T-cell (primary cell): ENCODE measurements at places on chromosomes 2 and 18.

DNA sequence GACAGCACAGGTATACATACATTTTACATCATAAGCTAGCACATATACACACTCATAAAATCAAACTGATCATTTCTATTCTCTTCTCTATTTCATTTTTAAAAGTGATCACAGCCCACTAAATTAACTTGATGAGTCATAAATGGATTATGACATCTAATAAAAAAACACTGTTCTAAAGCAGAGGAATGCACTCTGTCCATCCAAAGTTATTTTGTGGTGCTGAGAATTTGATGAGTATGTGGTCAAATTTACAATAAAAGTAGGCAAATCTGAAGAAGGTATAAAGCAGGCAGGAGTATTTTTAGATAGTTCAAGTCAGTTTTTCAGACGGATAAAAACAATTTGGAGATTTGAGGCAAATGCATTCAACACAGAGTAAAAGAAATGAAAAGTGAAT lies 104.4 kb downstream of the NOL4 start:
- H3K4me1 ChIP-seq: no peaks in the 10 kb centered on the region
- no peaks in the 10 kb centered on the region for H3K27me3 ChIP-seq
- DNase-seq: no peak
- H3K27ac ChIP-seq: no peak overlapping the region
- no peaks in the 10 kb centered on the region for H3K36me3 ChIP-seq
- no peak overlapping the region for H3K4me3 ChIP-seq

DNA sequence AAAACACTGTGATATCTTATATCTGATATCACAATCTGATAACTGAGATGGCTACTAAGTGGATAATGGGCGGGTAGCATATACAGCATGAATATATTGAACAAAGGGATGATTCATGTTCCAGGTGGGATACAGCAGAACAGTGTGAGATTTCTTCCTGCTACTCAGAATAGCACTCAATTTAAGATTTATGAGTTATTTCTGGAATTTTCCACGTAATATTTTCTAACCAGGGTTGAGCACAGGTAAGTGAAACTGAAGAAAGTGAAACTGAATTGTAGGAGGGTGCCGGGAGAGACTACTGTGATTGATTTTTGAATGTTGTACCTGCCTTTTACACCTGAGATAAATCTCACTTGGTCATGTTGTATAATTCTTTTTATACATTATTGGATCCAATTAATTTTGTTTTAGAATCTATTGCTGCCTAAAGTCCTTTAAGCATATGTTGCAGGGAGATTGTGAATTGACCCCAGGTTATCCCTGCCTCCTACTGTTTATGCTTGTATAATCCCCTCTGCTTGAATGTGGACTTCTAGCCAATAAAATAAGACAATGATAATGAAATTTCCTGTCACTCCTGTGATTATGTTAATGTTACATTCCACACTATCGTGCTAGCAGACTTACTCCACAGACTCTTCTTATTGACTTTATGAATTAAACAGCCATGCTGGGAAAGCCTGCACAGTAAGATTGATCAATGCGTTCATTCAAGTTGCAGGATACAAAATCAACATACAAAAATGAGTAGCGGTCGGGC lies 67.6 kb upstream of the RBBP8 start:
- no peak overlapping the region for H3K4me3 ChIP-seq
- no peaks in the 10 kb centered on the region for H3K27me3 ChIP-seq
- H3K27ac ChIP-seq: no peak overlapping the region
- no peak for DNase-seq

- H3K4me1 ChIP-seq: no peaks in the 10 kb centered on the region
- H3K27ac ChIP-seq: no peak overlapping the region
- no peaks in the 10 kb centered on the region for H3K36me3 ChIP-seq
- no peak for DNase-seq
Measured at GRCh38 chr18:63646936-63647335, 2.9 kb upstream of the SERPINB4 start.

DNA sequence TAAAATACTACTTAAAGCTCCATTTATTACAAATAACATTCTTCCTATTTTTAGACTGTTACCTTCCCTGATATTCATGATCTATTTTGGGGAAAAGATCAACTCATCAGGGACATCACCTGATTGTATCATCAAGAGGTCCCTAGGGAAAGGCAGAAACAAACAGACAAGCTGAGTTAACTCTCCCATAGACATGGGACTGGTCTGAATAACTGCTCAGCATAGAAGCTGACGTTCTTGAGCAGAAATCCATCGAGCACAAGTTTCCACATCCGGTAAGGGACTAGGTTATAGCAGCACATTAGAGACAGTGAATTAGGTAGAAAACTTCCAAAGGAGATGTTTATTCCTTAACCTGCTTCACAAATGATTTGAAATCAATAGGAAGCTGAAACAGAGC lies 1100.4 kb upstream of the SLC39A10 start:
- no peaks in the 10 kb centered on the region for H3K36me3 ChIP-seq
- H3K27ac ChIP-seq: no peak overlapping the region
- no peaks in the 10 kb centered on the region for H3K4me1 ChIP-seq
- no peak for DNase-seq
- no peaks in the 10 kb centered on the region for H3K27me3 ChIP-seq

GRCh38 chr2:64876137-64876647 lies 113.0 kb upstream of the SLC1A4 start:
- no peak overlapping the region for H3K4me3 ChIP-seq
- no peak for DNase-seq
- H3K27me3 ChIP-seq: peaks cover 7% of the 10 kb centered on the region
- no peaks in the 10 kb centered on the region for H3K36me3 ChIP-seq

DNA sequence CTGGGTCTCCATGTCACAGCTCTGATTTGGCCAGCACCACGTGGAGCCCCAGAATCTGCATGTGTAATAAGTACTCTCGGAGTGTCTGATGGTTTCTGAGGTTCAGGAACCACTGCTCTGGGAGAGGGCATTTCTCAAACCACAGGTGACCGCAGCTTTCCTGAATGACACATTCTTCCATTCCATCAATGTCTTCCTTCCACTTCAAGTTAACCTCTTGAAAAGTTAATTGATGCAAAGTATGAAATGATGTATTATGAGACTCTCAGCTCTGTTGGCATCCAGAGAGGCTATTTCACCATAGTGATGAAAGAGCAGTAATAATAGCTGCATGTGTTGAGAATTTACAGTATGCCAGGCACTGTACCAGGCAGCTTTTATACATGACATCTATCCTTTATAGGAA lies 61.3 kb upstream of the CRIM1 start:
- H3K27ac ChIP-seq: no peak overlapping the region
- DNase-seq: no peak
- H3K36me3 ChIP-seq: no peaks in the 10 kb centered on the region
- H3K4me3 ChIP-seq: no peak overlapping the region
- no peaks in the 10 kb centered on the region for H3K27me3 ChIP-seq

- no peak for DNase-seq
- no peaks in the 10 kb centered on the region for H3K27me3 ChIP-seq
- no peaks in the 10 kb centered on the region for H3K4me1 ChIP-seq
- no peak overlapping the region for H3K4me3 ChIP-seq
- no peak overlapping the region for H3K27ac ChIP-seq
- H3K36me3 ChIP-seq: no peaks in the 10 kb centered on the region
Measured at GRCh38 chr18:21443776-21444464, 156.6 kb downstream of the ESCO1 start.

GRCh38 chr2:236608710-236609109 lies 39.1 kb downstream of the ACKR3 start:
- no peaks in the 10 kb centered on the region for H3K36me3 ChIP-seq
- no peak overlapping the region for H3K27ac ChIP-seq
- H3K4me1 ChIP-seq: peaks cover 23% of the 10 kb centered on the region
- no peaks in the 10 kb centered on the region for H3K27me3 ChIP-seq
- H3K4me3 ChIP-seq: no peak overlapping the region

- no peaks in the 10 kb centered on the region for H3K36me3 ChIP-seq
- H3K27ac ChIP-seq: no peak overlapping the region
- peaks cover 3% of the 10 kb centered on the region for H3K27me3 ChIP-seq
- H3K4me1 ChIP-seq: no peaks in the 10 kb centered on the region
- no peak for DNase-seq
Measured at GRCh38 chr18:3283253-3283863, 21.4 kb downstream of the MYL12B start.

GRCh38 chr2:10977003-10977402 lies 65.3 kb downstream of the KCNF1 start:
- H3K36me3 ChIP-seq: no peaks in the 10 kb centered on the region
- DNase-seq: no peak
- no peak overlapping the region for H3K27ac ChIP-seq
- H3K4me1 ChIP-seq: no peaks in the 10 kb centered on the region
- H3K4me3 ChIP-seq: no peak overlapping the region

DNA sequence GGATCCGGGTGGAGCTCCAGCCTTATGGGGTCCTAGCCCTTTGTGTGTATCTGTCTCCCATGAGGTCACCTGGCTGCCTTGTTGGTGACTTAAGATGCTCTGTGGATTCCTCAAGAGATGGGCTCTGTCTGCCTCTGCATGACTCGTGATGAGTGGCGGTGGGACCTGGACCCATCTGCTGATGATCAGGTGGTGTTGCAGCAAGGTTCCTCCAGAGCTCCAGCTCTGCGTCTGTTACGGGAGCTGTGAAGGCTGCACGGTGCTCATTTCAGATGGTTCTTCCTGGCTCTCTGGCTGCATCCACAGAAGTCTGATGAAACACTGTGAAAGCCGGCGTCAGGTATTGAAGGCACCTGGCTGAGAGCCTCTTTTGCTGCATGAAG lies 2.4 kb downstream of the AGAP1 start:
- H3K4me1 ChIP-seq: peaks cover 20% of the 10 kb centered on the region
- no peak overlapping the region for H3K27ac ChIP-seq
- H3K4me3 ChIP-seq: no peak overlapping the region
- no peaks in the 10 kb centered on the region for H3K36me3 ChIP-seq

- no peak overlapping the region for H3K27ac ChIP-seq
- no peaks in the 10 kb centered on the region for H3K36me3 ChIP-seq
- no peak for DNase-seq
- no peaks in the 10 kb centered on the region for H3K4me1 ChIP-seq
- H3K27me3 ChIP-seq: no peaks in the 10 kb centered on the region
- no peak overlapping the region for H3K4me3 ChIP-seq
Measured at GRCh38 chr18:7980656-7981055, 413.5 kb downstream of the PTPRM start.

DNA sequence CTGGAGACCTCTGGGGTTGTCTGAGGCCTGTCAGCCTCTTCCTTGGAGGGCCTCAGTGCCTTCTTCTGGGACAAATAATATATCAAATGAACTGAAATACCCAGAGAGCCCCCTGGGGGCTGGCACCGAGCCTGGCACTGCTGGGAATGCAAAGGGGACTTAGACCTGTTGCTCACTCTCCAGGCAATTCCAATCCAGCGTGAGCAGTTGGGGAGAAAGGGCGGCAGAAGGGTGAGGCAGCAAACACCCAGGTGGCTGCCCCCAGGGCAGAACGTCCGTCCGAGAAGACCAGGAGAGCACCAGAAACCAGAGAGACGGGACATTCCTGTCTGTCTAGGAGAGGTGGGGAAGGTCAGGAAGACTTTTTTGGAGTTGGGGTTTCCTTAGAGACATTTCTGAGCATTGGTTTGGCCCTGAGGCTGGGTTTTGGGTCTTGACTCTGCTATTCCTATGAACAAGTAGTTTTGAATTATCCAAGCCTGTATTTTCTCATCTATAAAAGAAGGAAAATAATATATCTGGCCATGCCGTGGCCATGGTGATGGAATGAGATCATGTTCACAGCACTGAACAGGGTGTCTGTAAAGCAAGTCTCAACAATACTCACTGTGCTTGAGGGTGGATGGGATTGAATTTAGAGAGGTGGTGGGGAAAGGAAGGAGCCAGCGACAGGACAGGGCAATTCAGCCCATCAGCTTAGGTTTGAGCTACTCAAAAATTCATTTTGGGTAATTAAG lies 44.3 kb upstream of the ZBTB7C start:
- peaks cover 65% of the 10 kb centered on the region for H3K27me3 ChIP-seq
- H3K4me1 ChIP-seq: peaks cover 8% of the 10 kb centered on the region
- H3K27ac ChIP-seq: no peak overlapping the region

DNA sequence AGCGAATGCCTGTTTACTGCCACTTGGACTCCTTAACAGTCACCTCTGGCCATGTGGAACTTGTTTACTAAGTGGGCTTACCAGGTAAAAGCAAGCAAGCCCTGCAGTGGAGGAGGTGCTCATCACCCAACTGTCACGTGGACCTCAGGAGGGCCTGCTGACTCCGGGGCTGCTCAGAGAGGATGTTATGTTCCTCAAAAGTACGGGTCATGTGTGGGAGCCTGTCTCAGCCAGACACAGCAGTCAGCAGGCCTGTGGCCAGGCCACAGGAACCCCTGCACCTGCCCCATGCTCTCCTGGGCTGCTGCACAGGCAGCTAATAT lies 36.2 kb downstream of the AMER3 start:
- H3K27ac ChIP-seq: no peak overlapping the region
- H3K27me3 ChIP-seq: peaks cover 10% of the 10 kb centered on the region
- no peaks in the 10 kb centered on the region for H3K4me1 ChIP-seq
- no peak for DNase-seq
- no peak overlapping the region for H3K4me3 ChIP-seq
- H3K36me3 ChIP-seq: no peaks in the 10 kb centered on the region

- no peak for DNase-seq
- no peaks in the 10 kb centered on the region for H3K36me3 ChIP-seq
- H3K4me1 ChIP-seq: no peaks in the 10 kb centered on the region
- H3K27me3 ChIP-seq: no peaks in the 10 kb centered on the region
Measured at GRCh38 chr18:48529796-48530195, 9.0 kb upstream of the CTIF start.

GRCh38 chr2:151490276-151490675 lies 80.6 kb downstream of the RIF1 start:
- DNase-seq: no peak
- H3K27me3 ChIP-seq: no peaks in the 10 kb centered on the region
- H3K36me3 ChIP-seq: no peaks in the 10 kb centered on the region
- no peak overlapping the region for H3K27ac ChIP-seq
- no peaks in the 10 kb centered on the region for H3K4me1 ChIP-seq

- H3K27ac ChIP-seq: no peak overlapping the region
- H3K4me3 ChIP-seq: no peak overlapping the region
- no peak for DNase-seq
Measured at GRCh38 chr2:105546628-105546974, 147.8 kb upstream of the FHL2 start.

DNA sequence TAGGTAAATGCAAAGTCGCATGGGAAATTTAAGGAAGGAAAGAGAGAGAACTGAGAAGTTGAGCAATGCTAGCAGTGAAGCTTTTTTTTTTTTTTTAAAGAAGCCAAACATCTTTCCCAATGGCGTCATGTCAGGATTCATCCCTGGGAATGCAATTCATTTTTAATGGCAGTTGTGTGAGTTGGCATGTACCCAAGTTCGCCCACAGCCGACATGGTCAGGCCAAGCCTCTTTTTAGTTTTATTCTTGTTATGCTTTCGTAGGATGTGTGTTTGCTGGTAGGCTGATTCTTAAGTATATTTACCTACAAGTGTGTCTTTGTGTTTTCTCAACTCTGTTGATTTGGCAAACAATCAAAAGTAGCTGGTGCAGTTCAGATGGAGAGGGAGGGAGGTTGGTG lies 127.6 kb upstream of the ITGA6 start:
- H3K4me3 ChIP-seq: no peak overlapping the region
- no peaks in the 10 kb centered on the region for H3K27me3 ChIP-seq
- H3K36me3 ChIP-seq: no peaks in the 10 kb centered on the region
- no peak overlapping the region for H3K27ac ChIP-seq
- DNase-seq: no peak
